ENCODE measurements at places on chromosomes 2 and 18.

GRCh38 chr2:238601433-238602222 lies 174.9 kb downstream of the ASB1 start:
- DNase-seq = no peak

DNA sequence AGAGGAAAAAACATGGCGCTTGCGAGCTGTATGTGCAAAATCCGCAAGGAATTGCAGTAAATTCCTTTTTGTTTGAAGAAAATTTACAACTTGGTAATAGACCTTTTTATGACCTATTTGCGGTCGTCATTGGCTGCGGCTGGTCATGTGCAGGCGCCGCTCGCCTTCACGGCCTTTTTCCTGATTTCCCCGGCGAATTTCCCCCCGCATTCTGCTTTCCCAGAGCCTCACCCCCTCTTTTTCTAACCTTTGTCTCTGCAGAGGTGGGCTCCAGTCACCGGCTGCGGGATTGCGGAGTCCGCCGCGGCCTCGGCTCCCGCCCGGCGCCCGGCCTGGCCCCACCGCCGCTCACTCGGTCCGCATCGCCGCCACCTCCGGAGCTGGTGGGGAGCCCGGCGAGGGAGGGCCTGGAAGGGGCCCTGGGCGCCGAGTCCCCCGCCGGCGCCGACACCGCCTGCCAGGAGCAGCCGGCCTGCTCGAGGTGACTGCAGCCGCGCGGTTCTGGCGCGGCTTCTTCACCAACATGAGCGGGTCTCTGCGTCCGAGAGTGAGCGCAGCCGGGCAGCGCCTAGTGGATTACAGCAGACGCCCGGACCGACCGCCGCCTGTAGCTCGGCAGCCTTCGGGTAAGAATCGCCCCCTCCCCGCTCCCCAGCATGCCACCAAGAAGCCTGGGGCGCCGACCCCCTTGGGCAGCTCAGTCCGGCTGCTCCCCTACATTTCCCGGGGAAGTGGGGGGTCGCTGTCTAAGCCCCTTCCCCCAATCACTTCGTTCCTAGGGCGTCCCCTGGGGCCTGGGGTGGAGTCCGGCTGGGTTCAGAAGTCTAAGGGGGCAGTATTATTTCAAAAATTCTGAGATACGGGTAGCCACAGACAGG lies 7.1 kb downstream of the HOXD8 start:
- no peak for DNase-seq

DNA sequence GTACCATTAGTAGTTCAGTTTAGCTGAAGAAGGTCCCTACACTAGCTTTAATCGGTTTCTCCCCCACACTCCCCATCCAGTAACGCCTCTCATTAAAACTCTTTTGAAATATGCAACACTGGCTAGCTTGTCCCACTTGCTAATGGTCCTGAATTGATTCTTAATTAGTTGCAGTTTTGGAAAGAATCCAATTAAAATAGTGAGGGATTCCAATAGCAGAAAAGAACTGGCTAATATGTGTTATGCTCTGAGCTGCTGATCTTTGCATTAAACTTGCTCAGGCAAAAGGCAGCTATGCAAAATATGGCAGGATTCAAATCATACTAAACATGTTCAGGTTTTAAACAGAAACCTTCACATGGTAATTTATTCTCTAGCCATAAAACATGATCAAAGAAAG lies 252.5 kb upstream of the HNRNPA3 start:
- DNase-seq = no peak

- DNase-seq = no peak
Observed at GRCh38 chr2:112733871-112734270, 13.1 kb downstream of the NT5DC4 start.

GRCh38 chr2:171253900-171254650 lies 93.4 kb upstream of the TLK1 start:
- no peak for DNase-seq

GRCh38 chr2:189599245-189599644 lies 18.7 kb upstream of the SLC40A1 start:
- DNase-seq = no peak

- no peak for DNase-seq
Observed at GRCh38 chr2:121694398-121695170, 42.1 kb downstream of the NIFK start.

DNA sequence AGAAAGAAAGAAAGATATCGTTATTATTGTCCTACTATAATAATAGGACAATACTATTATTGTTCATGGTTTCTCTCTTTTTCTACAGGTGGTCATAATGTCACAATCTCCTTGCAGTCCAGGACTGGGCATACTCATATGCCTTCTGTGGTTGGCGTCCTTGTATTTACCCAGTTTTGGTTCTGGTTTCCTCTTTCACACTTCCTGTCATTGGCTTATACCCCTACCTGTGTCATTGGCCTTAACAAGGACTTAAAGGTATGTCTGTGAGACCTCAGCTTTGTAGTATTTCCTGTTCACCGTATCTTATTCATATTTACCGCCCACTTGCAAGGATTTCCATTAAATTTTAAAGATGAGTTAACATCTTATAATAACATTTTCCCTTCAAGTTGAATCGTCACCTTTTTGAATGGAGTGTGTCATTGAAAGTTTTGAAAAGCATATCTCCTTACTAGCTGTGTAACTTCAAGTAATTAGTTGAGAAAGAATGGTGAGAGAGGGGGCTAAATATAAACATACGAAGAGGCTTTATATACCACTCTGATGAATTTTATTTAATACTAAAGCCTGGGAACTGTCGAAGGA lies 36.5 kb upstream of the HTR2B start:
- no peak for DNase-seq

GRCh38 chr2:182619276-182619675 lies 96.8 kb upstream of the DNAJC10 start:
- DNase-seq = no peak

DNA sequence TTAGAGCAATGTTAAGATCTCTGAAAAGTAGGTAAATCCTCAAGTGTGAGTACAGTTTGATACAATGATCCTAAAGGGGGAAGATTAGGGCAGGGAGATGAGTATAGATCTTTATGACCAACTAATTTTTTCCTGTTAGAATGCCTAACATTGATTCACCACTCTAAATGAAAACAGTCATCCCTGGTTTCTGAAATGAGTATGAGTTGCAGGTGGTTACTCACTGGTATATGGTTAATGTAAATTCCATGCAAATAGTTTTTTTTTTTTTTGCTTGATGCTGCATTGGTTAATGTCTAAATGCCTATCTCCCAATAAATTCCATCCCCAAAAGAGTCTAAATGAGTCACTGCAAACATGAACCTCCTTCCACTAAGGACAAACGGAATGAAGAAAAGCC lies 55.0 kb upstream of the SERPINB2 start:
- DNase-seq = peak; percentile 19

- DNase-seq = no peak
Observed at GRCh38 chr2:95374921-95375471, 27.5 kb upstream of the FAHD2A start.

- no peak for DNase-seq
Observed at GRCh38 chr2:134600208-134600607, 118.6 kb downstream of the TMEM163 start.

DNA sequence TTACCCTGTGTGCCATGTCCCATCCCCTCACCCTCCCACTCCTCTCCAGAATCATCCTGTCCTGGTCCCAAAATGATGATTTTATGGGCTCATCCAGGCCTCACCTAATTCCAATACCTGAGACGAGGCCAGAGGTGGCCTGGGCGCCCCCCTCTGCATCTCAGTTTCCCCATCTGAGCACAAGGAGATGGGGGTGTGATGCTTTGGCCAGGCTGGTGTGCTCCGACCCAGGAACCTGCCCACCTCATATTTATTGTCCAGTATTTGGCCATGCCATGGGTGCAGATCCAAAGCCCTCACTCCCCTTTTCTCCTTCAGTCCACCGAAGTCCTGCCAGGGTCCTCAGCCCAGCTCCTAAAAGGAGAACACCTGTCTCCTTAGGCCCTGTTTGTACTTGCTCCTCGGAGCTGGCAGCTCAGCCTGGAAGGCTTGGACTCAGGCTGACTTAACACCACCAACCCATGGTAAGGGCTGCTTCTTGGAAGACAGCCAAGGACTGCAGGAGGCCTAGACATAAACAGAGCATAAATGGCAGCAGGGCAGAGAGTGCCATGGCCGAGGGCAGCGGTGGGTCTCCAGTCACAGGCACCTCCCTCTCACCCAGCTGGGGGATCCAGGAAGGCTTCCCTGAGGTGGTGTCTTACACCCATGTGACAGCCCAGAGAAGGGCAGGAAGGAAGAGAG lies 3.6 kb downstream of the TEX51 start:
- no peak for DNase-seq

DNA sequence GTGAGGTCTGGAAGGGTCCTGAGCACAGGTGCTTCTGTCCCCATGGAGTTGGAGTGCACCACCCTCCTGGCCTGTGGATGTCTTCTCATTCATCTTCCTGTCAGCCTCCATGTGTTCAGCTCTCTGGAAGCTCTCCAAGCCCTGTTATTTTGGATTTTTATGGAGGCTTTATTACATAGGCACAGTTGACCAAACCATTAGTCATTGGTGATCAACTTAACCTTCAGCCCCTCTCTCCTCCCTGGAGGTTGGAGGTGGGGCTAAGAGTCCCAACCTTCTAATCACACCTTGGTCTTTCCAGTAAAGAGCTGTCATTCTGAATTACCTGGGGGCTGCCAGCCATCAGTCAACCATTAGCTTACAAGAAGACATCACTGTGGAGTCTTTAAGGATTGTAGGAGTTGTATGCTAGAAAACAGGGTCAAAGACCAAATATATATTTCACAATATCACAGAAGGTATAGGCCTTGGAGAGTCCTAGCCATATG lies 7.5 kb upstream of the MCFD2 start:
- no peak for DNase-seq

DNA sequence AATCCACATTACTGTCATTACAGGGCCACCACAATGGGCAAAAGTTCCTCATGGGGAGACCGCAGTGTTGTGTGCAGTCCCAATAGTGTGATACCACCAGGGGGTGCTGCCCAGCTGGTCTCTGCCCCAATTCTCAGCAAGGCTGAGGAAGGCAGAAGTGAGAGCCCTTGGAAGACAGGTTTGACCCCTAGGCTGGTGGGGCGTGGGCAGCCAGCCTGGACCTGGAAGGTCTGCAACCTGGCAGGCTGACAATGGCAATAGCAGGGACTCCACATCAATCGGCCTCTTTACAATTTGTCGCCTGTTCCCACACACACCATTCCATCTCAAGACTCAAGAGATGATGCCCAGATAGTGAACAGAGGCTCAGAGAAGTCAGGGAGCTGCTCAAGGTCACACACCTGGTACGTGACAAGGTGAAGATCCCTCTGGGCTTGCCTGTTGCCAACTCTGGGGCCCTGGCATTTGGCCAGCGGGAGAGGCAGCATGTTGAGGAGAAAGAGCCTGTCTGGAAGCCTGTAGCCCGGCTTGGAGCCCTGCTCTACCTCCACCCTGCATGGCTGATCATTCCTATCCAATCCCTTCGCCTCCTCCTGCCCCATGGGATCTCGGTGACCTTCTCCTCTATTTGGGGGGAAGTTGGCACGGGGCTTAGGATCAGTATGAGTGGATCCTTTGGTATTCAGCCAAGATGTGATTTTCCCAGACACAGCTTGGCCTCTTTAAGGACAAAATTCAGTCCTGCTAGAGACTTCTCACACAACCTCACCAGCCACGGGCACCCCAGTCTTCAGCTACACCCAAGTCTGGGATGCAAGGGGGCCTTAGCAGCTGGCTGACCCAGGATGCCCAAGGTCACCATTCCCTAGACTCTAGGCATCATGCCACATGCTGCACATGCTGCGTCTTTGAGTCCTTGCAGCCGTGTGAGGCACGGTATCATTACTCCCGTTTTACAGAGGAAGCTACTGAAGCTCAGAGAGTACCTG lies 2.9 kb upstream of the ATOH8 start:
- peak; percentile 79 for DNase-seq

DNA sequence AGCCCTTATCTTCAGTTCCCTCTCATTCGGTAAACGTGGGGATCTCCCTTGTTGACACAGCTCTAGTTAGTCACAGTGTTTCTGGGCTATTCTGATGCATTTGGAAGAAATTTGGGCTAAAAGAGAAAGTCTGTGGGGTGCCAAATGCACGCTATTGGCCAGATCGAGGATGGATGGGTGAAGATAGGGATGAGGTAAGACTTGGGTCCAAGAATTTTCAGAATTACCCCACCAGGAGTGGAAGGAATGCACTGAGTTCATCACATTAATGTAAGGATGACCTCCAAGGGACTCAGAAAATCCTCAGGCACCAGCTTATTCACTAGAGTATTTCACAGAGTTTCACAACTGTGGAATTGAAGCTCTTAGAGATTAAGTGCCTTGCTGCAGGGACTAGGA lies 49.3 kb downstream of the NRP2 start:
- peak; percentile 63 for DNase-seq

- no peak for DNase-seq
Observed at GRCh38 chr2:188977317-188977716, 3.1 kb downstream of the COL3A1 start.

DNA sequence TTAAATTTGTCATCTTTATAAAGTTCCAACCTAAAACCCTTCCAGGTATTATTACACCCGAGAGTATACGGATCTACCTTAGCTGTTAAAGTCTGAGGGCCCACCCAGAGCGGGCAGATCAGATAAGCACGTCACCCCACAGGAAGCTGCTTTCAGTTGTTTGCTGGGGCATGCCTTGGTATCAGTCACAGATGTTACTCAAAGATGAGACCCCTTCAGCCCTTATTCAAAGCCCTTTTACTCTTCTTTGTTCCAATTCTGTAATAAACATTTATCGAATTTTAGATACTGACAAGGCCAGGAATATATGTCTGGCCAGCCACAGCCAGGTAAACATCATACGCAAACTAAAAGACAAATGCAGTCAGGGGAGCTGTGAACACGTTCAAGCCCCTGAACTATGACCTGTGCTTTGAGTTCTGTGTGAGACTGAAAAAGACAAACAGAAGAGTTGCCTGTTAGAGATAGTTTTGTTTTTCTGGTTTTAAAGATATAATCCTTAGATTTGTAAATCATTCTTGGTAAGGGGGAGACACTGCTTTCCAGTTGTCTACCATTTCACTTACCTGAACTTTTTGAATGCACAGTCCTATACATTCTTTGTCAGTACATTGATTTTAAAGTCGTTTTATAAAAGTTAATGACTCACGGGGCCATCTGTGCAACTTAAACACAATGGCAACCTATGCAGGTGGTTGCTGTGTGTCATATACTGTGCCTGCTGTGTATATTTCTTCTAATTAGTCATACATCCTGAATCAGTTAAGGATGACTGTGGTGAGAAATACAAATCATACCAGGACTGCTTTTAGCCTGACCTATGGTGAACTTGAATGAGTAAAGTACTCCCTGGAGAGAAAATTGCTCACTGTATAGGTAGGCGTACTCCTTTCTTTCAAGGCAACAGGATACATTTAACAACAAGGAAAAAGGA lies 100.5 kb upstream of the ITPRID2 start:
- DNase-seq = peak; percentile 42

GRCh38 chr2:156321243-156321904 lies 11.1 kb downstream of the NR4A2 start:
- no peak for DNase-seq

GRCh38 chr2:96930351-96931010 lies 55.9 kb downstream of the FAM178B start:
- DNase-seq = no peak
